Activated CD4-positive, alpha-beta T cell treated with anti-CD3 and anti-CD28 coated beads, Interleukin-2, amount 10 ng/mL, durations not matched to agents 7 days and 5 days (primary cell): ENCODE measurements at places on chromosomes 7 and 10. TPM values are rescaled to one million over a fixed set of nuclear protein-coding genes. Genes with fewer than 3 reads are reported as not detected.

- no peak overlapping the region for H3K4me3 ChIP-seq
- DNase-seq, result no peak
- peaks cover 10% of the 10 kb centered on the region for H3K4me1 ChIP-seq
Observed at GRCh38 chr10:49034925-49035324, 80.4 kb downstream of the VSTM4 start.

- H3K27ac ChIP-seq, result peak overlapping the region; percentile 95
- peaks cover 48% of the 10 kb centered on the region for H3K4me1 ChIP-seq
- no peaks in the 10 kb centered on the region for H3K36me3 ChIP-seq
Observed at GRCh38 chr10:50417886-50418830, 166.8 kb upstream of the ASAH2 start.

GRCh38 chr10:120606051-120606764 lies 149.2 kb downstream of the PLPP4 start:
- DNase-seq, result no peak
- no peaks in the 10 kb centered on the region for H3K4me1 ChIP-seq
- no peak overlapping the region for H3K27ac ChIP-seq
- no peaks in the 10 kb centered on the region for H3K27me3 ChIP-seq
- no peak overlapping the region for H3K4me3 ChIP-seq

GRCh38 chr7:93629291-93629801 lies 54.8 kb upstream of the CALCR start:
- H3K36me3 ChIP-seq, result no peaks in the 10 kb centered on the region
- H3K4me3 ChIP-seq, result no peak overlapping the region
- H3K27ac ChIP-seq, result no peak overlapping the region
- H3K4me1 ChIP-seq, result no peaks in the 10 kb centered on the region

DNA sequence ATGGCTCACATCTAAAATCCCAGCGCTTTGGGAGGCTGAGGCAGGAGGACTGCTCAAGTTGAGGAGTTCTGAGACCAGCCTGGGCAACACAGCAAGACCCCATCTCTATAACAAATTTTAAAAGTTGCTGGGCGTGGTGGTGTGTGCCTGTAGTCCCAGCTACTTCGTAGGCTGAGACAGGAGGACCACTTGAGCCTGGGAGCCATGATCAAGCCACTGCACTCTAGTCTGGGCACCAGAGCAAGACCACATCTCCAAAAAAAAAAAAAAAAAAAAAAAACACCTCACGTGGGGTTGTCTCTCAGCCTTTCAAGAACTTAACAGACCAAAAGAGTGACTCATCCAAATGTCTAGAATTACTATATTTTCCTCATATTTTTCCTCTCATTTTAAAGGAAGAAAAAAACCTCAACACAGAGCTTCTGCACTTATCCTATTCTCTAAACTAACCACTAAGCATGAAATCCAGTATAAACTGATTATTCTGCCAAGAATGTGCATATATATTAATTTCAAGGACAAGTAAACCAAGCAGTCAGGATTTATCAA lies 46.3 kb downstream of the CUL2 start:
- DNase-seq, result no peak
- peaks cover 48% of the 10 kb centered on the region for H3K36me3 ChIP-seq
- no peak overlapping the region for H3K27ac ChIP-seq
- H3K4me1 ChIP-seq, result no peaks in the 10 kb centered on the region
- no peak overlapping the region for H3K4me3 ChIP-seq

- H3K27me3 ChIP-seq, result peaks cover 2% of the 10 kb centered on the region
- H3K4me3 ChIP-seq, result no peak overlapping the region
- H3K27ac ChIP-seq, result no peak overlapping the region
Observed at GRCh38 chr10:112122827-112123226, 60.7 kb downstream of the GPAM start.

DNA sequence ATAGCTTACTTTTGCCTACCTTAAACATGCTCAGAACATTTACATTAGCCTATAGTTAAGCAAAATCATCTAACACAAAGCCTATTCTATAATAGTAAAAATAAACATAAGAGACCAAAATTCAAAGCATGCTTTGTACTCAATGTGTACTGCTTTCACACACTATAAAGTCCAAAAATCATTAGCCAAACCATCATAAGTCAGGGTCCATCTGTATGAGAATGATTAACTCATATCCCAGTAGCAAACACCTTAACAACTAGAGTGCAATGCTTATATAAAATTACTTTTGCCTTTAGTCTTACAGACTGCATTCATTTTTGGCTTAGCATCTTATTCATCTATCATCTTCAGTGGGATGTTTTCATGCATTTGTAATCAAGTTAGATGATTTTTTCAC lies 49.4 kb upstream of the VWC2 start:
- no peaks in the 10 kb centered on the region for H3K36me3 ChIP-seq
- H3K27ac ChIP-seq, result no peak overlapping the region
- DNase-seq, result no peak
- no peak overlapping the region for H3K4me3 ChIP-seq
- no peaks in the 10 kb centered on the region for H3K27me3 ChIP-seq

DNA sequence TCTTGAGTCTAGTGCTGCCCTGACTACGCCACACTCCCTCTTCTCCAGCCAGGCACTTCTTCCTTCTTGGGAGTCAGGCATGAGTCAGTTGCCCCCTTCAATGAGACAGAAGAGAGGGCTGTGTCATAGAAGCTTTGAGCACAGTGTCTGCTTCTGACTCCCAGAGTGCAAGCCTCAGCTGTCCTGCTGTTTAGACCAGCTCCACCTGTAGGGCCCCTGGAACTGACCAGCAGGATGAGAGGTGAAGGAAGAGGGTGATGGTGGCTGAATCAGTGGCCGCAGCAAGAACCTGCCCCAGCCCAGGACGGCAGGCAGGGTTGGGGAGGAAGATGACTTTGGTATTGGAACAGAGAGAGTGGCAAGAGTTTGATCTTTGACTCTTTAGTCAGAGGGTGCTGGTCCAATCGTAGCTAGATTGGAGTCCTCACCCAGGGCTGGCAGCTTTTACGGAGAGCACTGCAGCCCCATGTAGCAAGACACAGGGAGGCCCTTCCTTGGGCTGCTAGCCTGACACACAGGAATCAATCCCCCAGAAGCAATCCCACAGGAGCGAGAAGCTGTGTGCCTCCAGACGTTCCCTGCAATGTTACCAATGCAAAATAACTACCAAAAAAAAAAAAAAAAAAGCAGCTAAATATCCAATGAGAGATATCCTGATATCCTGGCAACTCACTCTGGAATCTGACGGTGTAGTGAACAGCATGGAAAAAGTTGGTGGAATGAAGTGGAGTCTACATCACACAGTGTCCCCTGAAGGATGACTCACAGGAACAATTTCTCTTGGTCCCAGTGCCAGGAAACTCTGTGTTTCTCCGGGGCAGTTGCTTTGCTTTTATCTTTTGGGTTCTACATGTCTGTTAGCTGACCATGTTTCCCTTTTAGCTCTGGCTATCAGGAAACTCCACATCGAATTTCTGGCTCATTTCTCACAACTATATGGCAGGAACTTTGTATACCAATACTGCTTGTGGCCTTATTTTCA lies 6.9 kb downstream of the C10orf62 start:
- no peaks in the 10 kb centered on the region for H3K27me3 ChIP-seq
- H3K4me3 ChIP-seq, result no peak overlapping the region
- H3K36me3 ChIP-seq, result no peaks in the 10 kb centered on the region
- H3K4me1 ChIP-seq, result no peaks in the 10 kb centered on the region
- no peak overlapping the region for H3K27ac ChIP-seq

GRCh38 chr10:29412485-29412884 lies 123.6 kb downstream of the LYZL1 start:
- H3K27ac ChIP-seq, result no peak overlapping the region
- H3K27me3 ChIP-seq, result no peaks in the 10 kb centered on the region
- no peak overlapping the region for H3K4me3 ChIP-seq
- peaks cover 28% of the 10 kb centered on the region for H3K4me1 ChIP-seq
- no peak for DNase-seq
- H3K36me3 ChIP-seq, result peaks cover 7% of the 10 kb centered on the region

GRCh38 chr7:768881-769504 lies 41.9 kb upstream of the PRKAR1B start:
- no peak for DNase-seq
- H3K4me1 ChIP-seq, result no peaks in the 10 kb centered on the region
- no peak overlapping the region for H3K4me3 ChIP-seq
- H3K36me3 ChIP-seq, result peaks cover 7% of the 10 kb centered on the region

GRCh38 chr7:47227762-47228177 lies 354.1 kb downstream of the TNS3 start:
- H3K4me1 ChIP-seq, result no peaks in the 10 kb centered on the region
- no peak for DNase-seq
- H3K4me3 ChIP-seq, result no peak overlapping the region

GRCh38 chr7:47304727-47305719 lies 276.9 kb downstream of the TNS3 start:
- DNase-seq, result no peak
- H3K4me3 ChIP-seq, result no peak overlapping the region
- peaks cover 3% of the 10 kb centered on the region for H3K27me3 ChIP-seq
- no peaks in the 10 kb centered on the region for H3K36me3 ChIP-seq
- H3K27ac ChIP-seq, result no peak overlapping the region

DNA sequence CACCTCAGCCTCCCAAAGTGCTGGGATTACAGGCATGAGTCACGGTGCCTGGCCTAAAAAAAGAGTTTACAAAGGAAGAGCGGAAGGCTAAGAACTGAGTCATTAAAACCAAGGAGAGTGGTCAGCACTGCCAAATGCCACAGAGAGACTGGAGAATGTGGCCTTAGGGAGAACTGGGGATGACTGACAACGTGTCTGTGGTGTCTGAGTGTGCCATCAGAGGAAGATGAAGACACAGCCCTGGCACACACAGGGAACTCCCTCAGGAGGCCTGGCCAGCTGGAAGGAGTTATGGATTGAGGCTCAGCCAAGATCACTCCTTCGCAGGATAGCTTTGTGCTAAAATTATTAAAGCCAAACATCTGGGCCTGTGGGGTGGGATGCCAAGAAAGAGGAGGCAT lies 3.9 kb upstream of the INA start:
- H3K27ac ChIP-seq, result no peak overlapping the region
- no peak overlapping the region for H3K4me3 ChIP-seq
- H3K27me3 ChIP-seq, result peaks cover 36% of the 10 kb centered on the region
- DNase-seq, result no peak

DNA sequence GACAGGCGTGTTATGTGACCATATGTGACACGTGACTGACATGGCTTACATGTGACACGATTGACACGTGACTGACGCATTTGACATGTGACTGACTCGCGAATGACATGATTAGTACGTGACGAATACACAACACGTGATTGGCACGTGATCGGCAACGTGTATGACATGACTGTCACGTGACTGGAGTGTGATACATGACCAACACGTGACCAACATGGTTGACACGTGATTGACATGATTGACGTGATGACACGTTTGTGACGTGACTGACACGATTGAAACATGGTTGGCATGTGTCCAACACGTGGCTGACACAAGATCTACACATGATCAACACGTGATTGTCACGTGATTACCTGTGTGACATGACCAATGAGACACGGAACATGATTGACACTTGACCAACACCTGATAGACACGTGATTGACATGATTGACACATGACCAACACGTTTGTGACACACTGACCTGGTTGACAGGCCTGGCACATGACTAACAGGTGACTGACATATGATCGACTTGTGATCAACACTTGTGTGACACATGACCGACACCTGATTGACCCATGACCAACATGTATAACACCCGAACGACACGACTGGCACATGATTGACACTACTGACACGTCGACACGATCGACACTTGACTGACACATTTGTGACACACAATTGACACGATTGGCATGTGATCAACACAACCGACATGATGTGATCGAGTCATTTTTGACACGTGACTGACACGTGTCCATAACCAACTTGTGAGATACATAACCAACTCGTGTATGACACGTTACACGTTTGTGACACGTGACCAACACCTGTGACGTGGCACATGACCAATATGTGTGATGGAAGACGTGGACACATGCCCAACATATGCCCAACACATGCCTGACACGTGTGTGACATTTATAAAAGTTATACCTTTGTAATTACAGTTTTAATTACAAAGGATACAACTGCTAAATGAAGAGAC lies 21.1 kb downstream of the CRPPA start:
- H3K27ac ChIP-seq, result no peak overlapping the region
- DNase-seq, result no peak
- H3K36me3 ChIP-seq, result peaks cover 16% of the 10 kb centered on the region
- H3K4me3 ChIP-seq, result no peak overlapping the region
- H3K4me1 ChIP-seq, result peaks cover 3% of the 10 kb centered on the region
- no peaks in the 10 kb centered on the region for H3K27me3 ChIP-seq

GRCh38 chr10:3955493-3955892 lies 170.5 kb upstream of the KLF6 start:
- no peaks in the 10 kb centered on the region for H3K27me3 ChIP-seq
- H3K27ac ChIP-seq, result no peak overlapping the region
- no peak overlapping the region for H3K4me3 ChIP-seq
- no peak for DNase-seq

DNA sequence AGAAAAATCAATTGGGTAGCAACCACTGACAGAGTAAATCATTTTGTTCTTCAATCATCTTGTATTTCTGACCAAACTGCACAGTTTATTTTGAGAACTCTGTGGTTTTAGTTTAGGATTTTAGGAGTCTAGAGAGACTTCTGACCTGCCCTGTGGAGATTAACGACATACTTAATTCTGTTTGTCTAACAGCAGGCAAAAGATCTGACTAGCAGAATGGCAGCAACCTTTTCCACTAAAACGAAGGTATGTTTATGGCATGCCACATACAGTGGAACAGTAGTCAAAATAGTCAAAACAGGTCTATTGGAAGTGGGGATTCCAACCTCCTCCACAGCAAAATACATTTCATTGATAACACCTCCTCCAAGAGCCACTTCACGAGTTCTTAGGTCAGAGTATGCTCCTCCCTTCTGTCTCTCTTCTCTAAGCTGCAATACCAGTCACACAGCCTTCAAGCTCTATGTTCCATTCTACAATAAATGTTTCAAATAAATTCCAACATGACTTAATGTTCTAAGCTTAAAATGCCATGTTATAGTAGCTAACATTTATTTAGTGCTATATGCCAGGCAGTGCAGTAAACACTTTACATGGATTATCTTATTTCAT lies 34.4 kb downstream of the NRCAM start:
- H3K4me3 ChIP-seq, result no peak overlapping the region
- no peak overlapping the region for H3K27ac ChIP-seq
- H3K36me3 ChIP-seq, result no peaks in the 10 kb centered on the region
- H3K27me3 ChIP-seq, result peaks cover 18% of the 10 kb centered on the region

DNA sequence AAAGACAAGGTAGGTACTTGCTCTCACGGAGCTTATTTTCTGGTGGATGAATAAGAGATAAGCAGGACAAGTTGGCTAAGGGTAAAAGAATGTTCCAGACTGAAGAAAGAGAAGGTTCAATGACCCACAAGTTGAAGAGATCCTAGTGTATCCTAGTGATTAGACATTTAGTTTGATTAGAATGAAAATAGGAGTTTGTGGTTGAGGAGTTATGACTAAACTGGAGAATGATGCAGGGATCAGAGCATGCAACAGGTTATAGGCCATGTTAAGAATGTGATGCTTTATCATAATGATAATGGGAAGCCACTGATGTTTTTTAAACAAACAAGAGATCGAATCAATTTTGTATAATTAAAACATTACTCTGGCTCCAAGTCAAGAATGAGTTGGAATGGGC lies 357.2 kb downstream of the HPSE2 start:
- no peaks in the 10 kb centered on the region for H3K36me3 ChIP-seq
- no peak for DNase-seq
- no peak overlapping the region for H3K4me3 ChIP-seq
- no peaks in the 10 kb centered on the region for H3K27me3 ChIP-seq
- no peak overlapping the region for H3K27ac ChIP-seq
- H3K4me1 ChIP-seq, result no peaks in the 10 kb centered on the region

GDF2 gene
- total RNA-seq, result not detected

HSPA12A gene
- 0.08 TPM for total RNA-seq

LRRD1 gene
- not detected for total RNA-seq

AGR2 gene
- not detected for total RNA-seq

PNLIP gene
- not detected for total RNA-seq

HOXA4 gene
- 0.25 TPM for total RNA-seq

AMPH gene
- total RNA-seq, result not detected

TMEM130 gene
- not detected for total RNA-seq

LEP gene
- not detected for total RNA-seq

SH3PXD2A gene
- total RNA-seq, result 11.9 TPM
